Activated CD8-positive, alpha-beta memory T cell treated with anti-CD3 and anti-CD28 coated beads, Interleukin-2, amount 10 ng/mL, durations not matched to agents 7 days and 5 days (primary cell): ENCODE measurements at places on chromosomes 16 and 17.
A peak's percentile ranks its signal among the peaks of the same experiment; 100 is the strongest.

- no peak for DNase-seq
Observed at GRCh38 chr16:70402916-70403659, 35.8 kb downstream of the ST3GAL2 start.

GRCh38 chr16:28191364-28191960, 20.3 kb downstream of the XPO6 start:
- no peak for DNase-seq

DNA sequence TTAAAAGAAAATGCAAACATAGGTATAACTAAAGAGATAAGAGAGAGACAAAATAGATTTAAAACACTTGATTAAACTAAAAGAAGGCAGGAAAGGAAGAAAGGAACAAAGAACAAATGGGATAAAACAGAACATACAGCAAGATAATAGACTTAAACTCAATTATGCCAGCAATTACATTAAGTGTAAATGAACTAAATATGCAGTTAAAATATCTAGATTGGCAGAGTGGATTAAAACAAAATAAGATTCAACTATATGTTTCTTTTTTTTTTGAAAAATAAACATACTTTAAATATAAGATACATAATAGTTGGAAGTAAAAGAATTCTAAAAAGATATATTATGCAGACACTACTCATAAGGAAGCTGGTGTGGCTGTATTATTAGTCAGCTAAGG, 9.7 kb upstream of the CFAP20 start:
- no peak for DNase-seq

- no peak for DNase-seq
Observed at GRCh38 chr16:24845726-24846547, at the start of gene SLC5A11. Gene SLC5A11, plus strand, starts transcription at chr16:24845963. Its CDS starts 12,681 bp downstream, at chr16:24858644.

DNA sequence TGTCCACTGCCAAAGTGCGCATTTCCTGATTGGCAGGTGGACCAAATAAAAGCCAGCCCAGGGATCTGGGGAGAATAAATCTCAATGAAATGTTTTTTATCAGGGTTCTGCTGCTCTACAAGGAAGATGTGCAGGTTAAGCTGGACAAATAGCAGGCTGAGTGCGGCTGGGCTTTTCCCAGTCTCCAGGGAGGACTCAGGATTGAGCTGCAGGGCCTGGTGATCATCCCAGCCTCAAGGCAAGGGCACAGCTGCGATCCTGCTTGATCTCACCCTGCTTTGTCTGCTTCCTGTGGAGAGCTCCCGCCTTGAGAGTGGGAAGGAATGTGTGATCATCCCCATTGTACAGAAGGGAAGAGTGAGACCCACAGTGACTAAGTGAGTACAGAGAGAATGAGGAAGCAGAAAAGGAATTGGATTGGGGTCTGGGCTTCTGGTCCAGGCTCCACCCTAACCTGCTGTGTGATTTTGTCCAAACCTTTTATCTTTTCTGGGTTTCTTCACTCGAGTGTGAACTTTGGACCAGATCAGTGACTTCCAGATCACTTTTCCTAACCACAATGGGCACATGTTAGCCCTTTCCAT, 75.3 kb upstream of the CRHR1 start:
- no peak for DNase-seq

- DNase-seq, result no peak
Observed at GRCh38 chr17:79205688-79206205, 131.1 kb downstream of the ENGASE start.

- peak; percentile 91 for DNase-seq
Observed at GRCh38 chr16:66406534-66407221, 20.4 kb upstream of the BEAN1 start.

- DNase-seq, result no peak
Observed at GRCh38 chr17:78437508-78438169, 59.2 kb downstream of the PGS1 start.

GRCh38 chr17:3994221-3994576, 30.0 kb upstream of the ATP2A3 start:
- DNase-seq, result no peak

- no peak for DNase-seq
Observed at GRCh38 chr17:9240659-9241370, 219.5 kb downstream of the NTN1 start.

DNA sequence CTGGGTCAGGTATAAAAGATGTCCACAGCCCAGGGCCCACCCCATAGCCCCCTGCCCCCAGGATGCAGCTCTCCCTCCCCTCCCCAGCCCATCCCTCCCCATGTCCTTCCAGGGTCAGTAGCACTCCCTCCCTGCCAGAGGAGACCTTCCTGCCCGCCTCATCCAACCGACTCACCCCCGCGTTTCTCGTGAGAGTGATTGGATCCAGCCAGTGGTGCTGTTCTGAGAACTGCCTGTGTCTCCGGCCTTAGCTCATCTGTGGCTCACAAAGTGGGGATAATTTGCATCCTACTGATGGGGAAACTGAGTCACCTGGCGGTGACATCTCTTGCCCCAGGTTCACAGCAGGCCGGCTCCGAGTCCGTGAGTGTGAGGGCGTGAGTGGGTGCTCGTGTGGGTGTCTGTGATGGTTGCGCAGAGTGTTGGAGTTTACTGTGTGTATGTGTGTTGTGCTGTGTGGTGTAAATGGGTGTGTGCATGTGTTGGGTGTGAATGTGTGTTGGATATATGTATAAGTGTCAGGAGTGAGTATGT, 90.7 kb upstream of the GSE1 start:
- no peak for DNase-seq
